ENCODE measurements at places on chromosomes 16 and 17.

DNA sequence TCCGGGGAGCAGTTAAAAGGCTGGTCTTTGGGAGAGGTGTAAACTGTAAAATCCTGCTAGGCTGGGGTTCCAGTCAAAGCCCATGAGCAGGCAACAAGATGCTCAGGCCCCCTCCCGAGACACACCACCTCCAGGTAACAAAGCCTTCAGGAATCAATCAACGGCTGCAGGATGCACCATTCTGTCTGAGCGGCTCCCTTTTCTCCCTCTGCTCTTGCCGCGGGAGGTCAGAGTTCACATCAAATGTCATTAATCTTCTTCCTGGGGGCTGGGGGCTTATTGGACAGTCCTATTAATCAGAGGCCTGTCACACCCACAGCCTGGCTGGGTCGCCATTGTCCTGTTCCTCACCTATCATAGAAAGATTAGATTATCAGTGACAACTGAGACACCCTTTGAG, 11.9 kb upstream of the CCDC182 start:
- no peak for DNase-seq

- DNase-seq: no peak
These were observed 8.0 kb upstream of the SERPINF1 start for GRCh38 chr17:1753767-1754429.

GRCh38 chr16:84150926-84151325, 5.8 kb downstream of the DNAAF1 start:
- no peak for DNase-seq

DNA sequence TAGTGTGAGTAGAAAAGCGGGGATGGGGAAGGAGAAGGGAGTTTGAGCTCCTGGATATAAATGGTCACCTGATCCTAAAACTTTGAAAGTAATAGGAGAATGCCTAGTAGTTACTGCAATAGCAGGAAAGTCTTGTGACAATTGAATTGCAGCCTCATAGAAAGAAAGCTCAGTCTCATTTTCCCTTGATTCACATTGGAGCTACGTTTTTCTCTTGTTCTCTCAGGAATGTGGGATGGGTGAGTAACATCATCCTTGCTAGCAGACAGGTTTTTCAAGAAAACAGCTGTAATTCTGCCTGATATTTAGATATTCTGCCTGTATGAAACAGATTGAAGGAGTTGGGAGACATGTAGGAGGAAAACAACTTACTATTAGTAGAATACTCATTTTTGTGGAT, 25.3 kb downstream of the SF3B3 start:
- no peak for DNase-seq

DNA sequence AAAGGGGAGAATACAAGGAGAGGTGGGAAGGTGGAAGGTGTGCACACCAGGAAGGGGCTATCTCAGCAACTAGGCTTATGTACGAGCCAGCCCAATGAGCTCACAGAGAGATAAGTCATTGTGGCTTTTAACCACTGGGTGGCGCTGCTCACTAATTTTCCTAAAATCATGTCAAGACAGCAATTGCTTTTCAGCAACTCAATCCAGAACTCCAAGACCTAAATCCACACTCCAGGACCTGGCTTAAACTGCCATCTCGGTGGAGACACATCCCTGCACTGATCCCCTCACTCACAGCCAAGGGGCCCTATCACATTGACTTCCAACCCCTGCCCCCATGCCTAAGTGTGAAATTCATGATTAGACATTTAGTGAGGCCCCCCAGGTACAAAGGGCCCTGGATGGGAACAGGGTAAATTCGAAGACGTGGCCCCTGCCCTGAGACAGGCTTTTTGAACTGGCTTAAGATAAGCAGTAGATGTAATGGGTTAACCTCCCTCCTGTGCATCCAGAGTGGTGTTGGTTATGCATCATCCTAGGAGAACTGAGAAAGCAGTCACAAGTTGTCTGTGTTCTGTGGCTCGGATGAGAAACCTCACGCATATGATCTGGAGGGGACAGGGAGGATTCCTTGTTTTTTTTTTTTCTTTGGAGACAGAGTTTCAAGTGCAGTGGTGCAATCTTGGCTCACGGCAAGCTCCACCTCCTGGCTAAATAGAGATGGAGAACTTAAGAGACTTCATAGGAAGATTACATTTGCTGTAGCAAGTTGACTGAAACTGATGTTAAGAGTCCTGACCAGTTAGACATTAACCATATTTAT, 11.5 kb downstream of the CCL16 start:
- DNase-seq: peak; percentile 63

- no peak for DNase-seq
These were observed 546 bp upstream of the PSMD7 start for GRCh38 chr16:74296104-74296431.

DNA sequence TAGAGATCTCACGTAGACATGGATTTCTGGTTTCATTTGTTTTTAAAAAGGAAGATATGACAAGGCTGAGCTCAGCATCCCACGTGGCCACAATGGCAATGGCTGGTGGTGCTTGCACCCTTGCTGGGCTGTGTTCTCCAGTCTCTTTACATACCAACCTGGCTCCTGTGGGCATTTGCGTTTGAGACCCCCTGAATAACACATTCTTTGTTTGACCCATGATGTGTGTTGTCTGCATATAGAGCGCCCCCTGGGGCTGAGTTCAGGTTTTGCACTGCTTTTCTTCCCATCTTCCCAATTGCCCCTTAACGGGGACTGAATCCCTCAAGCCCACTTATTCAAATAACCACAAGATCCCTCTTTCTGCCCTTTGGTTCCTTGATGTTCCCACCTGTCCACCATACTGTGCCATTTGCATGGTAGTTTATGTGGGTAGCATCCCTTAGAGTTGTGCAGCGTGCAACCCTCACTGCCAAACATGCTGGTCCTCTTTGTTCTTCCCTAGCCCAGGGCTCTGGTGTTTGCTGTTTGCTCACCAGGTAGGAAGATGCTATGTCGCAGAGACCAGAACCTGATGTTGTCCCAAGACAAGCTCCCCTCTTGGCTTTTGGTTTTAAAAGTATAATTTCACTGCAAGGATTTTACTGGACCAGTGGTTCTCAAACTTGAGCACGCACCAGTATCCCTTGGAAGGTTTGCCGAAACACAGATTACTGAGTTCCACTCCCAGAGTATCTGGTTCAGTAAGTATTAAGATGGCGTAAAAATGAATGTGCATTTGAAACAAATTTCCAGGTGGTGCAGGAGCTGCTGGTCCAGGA, 38.5 kb upstream of the NKD1 start:
- DNase-seq: peak; percentile 27

GRCh38 chr16:55976815-55977214, 101.6 kb upstream of the CES5A start:
- DNase-seq: no peak

- DNase-seq: no peak
These were observed 741 bp upstream of the GRB2 start for GRCh38 chr17:75406222-75406615.

GRCh38 chr17:83124871-83125514, 45.6 kb downstream of the METRNL start:
- DNase-seq: peak; percentile 14

- no peak for DNase-seq
These were observed 5.6 kb upstream of the NOTUM start for GRCh38 chr17:81966343-81967243.

DNA sequence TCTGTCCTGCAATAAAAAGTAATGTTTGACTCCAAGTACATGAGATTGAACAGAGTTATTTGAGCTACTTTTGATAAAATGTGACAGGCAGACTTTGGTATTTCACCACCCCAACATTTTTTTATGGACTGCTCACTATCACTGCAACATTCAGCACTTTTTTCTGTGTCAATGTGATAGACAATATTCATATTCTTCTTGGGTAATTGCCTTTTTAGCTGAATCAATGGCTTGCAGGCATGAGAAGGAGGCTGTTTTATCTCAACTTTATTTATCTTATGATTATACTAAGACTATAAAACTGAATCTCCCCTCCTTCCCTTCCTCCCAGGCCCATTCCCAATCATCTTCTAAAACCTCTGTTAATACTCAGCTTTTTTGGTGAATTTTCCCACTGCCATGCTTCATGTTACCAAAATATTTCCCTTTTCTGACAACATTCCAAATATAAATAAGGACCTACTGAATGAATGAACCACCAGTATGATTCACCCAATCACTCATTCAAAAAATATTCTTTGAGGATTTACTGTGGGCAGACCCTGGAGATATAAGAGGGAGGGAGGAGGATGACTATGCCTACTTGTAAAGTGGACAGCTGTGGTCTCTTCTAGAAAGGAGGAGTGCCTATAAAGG, 67.6 kb downstream of the CDH13 start:
- DNase-seq: no peak

GRCh38 chr17:1275962-1276736, 3.3 kb upstream of the TRARG1 start:
- DNase-seq: peak; percentile 75

DNA sequence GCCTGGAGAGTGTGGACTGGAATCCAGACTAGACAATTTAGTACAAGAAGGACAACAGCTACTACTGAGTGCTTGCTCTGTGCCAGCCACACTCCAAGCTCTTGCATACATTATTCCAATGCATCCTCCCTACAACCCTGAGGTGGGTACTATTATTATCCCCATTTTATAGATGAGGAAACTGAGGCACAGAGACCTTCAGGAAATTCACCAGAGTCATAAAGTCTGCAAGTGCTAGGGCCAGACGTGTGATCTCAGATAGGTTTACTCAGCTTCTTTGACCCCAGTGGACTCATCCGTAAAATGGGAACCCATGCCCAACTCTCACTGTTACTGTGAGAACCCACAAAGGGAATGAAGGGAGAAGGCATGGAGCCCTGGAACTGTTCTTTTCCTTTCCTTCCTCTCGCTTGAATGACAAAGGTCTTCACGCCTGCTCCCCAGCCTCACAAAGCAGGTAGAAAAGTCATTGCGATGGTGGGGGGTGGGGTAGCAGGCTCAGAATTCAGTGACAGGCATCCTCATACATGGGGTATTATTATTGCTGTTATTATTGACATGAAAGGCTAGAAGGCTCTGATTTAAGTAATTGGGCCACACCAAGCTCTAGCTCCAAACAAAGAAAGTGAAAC, 160.0 kb downstream of the ZNF423 start:
- no peak for DNase-seq

- no peak for DNase-seq
These were observed 135.0 kb upstream of the FOXF1 start for GRCh38 chr16:86375364-86375763.

- DNase-seq: no peak
These were observed 53.9 kb downstream of the USP22 start for GRCh38 chr17:20988896-20989295.

GRCh38 chr16:88381820-88382451, 823 bp upstream of the ZNF469 start:
- DNase-seq: no peak

DNA sequence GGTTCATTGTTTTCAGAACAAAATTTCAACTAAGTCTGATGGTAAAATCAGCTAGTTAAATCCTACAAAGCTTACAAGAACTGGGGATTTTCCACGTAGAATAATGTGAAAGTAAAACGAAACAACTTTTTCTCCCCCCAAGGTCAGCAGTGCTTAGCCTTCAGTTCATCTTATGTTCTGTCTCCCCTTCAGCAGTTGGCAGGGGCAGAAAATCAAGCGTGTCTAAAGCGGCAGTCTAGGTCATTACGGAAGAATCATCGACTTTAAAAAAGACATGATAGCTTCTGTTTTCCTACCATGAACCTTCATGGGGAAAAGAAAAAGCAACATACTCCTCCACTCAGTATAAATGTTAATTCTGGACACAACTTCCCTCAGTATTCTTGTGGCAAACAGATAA, 50.7 kb downstream of the GNA13 start:
- DNase-seq: no peak

- DNase-seq: no peak
These were observed 8.9 kb upstream of the MYL4 start for GRCh38 chr17:47200325-47200664.

- DNase-seq: no peak
These were observed 17.9 kb downstream of the IGFBP4 start for GRCh38 chr17:40460968-40461731.

DNA sequence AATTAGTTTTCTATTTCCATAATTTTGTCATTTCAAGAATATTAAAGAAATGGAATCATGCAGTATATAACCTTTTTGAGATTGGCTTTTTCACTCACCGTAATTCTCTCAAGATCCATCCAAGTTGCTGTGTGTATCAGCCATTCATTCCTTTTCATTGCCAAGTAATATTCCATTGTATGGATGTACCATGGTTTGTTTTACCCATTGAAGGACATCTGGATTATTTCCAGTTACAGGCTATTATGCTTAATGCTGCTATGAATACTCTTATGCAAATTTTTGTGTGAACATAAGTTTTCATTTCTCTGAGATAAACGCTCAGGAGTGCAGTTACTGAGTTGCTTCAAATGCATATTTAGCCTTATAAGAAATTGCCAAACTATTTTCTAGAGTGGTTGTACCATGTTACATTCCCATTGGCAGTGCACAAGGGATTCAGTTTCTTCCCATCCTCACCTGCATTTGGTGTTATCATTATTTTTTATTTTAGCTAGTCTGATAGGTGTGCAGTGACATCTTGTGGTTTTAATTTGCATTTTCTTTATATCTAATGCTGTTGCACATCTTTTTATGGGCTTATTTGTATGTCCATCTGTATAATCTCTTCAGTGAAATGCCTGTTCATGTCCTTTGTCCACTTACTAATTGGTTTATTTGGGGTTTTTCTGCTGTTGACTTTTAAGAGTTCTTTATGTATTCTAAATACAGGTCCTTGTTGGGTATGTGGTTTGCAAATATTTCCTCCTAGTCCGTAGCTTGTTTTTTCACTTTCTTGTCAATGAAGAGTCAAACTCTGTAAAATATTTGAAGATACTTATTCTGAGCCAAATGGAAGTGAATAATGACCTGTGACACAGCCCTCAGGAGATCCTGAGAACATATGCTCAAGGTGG, 32.7 kb downstream of the BMERB1 start:
- DNase-seq: no peak

GRCh38 chr16:88792668-88793250, 7.7 kb upstream of the PIEZO1 start:
- DNase-seq: no peak

GRCh38 chr16:87003414-87003755, 313.8 kb downstream of the C16orf95 start:
- no peak for DNase-seq

- DNase-seq: no peak
These were observed 121.4 kb upstream of the FOXF1 start for GRCh38 chr16:86388976-86389375.

GRCh38 chr17:7478276-7479212, 887 bp downstream of the ZBTB4 start:
- peak; percentile 71 for DNase-seq

- DNase-seq: no peak
These were observed 11.1 kb downstream of the CNGB1 start for GRCh38 chr16:57959804-57960203.

GRCh38 chr16:62135911-62136310, 99.7 kb upstream of the CDH8 start:
- no peak for DNase-seq

- DNase-seq: no peak
These were observed 3.6 kb upstream of the HS3ST3B1 start for GRCh38 chr17:14297161-14297851.

GRCh38 chr16:66278111-66278531, 88.4 kb upstream of the CDH5 start:
- DNase-seq: no peak

GRCh38 chr16:6232056-6232455, 1100.6 kb upstream of the RBFOX1 start:
- no peak for DNase-seq

Measured in T-helper 9 cell (primary cell).